ENCODE measurements at places on chromosomes 6 and 20.

DNA sequence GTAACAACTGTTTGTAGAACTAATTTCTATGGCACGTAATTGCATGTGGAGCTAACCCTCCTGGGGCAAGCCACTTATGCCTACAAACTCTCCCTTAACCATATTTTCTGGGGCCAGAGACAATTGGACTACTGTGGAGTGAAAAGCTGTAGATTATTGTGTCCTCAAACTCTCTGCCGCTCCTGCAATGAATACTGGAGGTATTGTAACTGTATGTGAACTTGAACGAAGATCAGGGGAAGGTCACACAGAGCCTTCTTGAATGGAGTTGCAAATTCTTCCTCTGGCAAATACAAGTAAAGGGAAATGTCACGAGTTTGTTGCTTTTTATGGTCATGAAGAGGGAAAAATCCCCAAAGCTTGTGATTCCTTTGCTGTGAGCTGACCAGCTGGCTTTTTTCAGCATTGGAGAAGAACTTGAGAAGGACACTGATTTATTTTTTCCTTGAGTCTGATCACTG, 18.2 kb downstream of the AKAP12 start:
- DNase-seq, result no peak

DNA sequence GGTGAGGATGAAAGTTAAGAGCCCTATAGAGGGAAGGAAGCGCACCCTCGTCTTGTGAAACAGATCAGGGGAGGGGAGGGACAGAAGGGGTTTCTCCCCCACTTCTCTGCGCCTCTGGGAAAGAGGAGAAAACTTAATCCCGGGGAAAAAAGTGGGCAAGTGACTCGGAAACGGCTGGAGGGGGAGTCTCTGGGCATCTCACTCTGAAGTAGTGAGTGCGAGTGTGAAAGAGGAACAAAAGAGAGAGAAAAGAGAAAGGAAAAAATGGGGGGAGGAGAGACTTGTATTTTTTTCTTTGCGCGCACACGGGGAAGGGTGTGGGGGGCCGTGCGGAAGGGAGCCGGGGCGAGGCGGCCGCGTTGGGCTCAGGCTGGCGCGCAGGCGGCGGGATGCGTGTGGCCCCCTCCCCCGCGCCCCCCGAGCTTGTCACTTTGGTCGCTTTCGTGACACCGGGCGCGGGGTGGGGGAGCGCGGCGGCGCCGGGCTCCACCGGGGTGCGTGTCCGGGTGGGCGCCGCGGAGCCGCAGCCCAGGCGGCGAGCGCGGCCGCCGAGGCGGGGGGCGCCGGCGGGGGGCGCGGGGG, 454 bp downstream of the L3MBTL3 start:
- no peak for DNase-seq

- peak; percentile 26 for DNase-seq
Measured at GRCh38 chr6:80335121-80335531, 228.7 kb downstream of the BCKDHB start.

DNA sequence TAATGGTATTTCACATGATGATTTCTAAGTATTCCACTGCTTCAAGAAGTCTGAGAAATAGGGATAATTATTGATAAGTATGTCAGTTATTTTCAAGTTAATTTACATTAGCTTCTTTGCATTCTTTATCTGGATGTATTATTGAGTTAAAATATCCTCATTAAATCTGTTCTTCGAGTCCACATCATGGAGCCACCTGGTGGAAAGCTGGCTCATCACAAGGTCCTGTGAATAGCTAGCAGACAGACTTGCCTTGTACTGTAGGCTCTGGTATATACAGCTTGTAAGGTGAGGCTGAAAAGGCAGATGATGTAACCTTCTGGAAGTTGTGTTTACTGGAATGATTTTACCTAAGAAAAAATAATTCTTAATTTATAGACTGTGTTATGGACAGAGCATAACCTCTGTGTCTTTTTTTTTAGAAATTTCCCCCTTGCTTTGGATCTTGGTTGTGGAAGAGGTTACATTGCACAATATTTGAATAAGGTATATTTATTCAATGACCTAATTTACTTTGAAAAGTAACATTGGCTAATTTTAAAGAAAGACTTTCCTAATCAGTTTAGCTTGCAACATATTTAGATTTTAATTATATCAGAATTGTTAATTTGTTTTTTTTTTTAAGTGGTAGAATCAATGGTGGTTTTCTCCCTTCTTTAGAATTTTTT, 3.5 kb downstream of the NDUFAF5 start:
- peak; percentile 69 for DNase-seq

DNA sequence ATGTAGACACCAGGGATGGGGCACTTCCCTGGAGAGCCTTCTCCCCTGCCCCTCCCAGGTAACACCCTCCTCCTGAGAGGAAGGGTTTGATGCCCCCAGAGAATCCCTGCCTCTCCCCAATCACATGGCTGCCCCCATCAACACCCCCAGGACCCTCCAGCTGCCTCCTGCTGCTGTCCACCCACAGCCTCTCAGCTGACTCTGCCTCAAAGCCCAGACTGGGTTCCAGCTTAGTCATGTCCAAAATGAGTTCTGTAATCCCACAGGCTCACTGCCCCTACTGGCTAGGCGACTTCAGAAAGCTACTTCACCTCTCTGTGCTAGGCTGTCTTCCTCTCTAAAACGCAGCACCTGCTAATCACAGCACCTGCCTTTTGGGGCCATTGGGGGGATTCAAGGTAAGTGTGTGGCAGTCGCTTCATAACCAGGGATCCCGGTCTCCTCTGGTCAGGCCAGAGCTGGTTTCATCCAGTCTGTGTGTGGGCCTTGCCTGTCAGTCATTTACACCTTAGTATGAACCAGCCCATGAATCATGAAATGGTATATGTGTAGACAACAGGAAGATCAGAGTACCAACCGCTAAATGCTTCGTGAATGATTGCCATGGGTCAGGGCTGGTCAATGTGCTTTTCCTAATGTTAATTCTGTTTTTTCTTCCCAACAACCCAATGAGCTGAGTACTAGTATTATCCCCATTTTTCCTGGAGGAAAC, 40.4 kb downstream of the TFEB start:
- peak; percentile 24 for DNase-seq
